ENCODE measurements at places on chromosomes 6 and 20.

GRCh38 chr6:144214622-144215401, 64.5 kb downstream of the STX11 start:
- peak; percentile 28 for DNase-seq

DNA sequence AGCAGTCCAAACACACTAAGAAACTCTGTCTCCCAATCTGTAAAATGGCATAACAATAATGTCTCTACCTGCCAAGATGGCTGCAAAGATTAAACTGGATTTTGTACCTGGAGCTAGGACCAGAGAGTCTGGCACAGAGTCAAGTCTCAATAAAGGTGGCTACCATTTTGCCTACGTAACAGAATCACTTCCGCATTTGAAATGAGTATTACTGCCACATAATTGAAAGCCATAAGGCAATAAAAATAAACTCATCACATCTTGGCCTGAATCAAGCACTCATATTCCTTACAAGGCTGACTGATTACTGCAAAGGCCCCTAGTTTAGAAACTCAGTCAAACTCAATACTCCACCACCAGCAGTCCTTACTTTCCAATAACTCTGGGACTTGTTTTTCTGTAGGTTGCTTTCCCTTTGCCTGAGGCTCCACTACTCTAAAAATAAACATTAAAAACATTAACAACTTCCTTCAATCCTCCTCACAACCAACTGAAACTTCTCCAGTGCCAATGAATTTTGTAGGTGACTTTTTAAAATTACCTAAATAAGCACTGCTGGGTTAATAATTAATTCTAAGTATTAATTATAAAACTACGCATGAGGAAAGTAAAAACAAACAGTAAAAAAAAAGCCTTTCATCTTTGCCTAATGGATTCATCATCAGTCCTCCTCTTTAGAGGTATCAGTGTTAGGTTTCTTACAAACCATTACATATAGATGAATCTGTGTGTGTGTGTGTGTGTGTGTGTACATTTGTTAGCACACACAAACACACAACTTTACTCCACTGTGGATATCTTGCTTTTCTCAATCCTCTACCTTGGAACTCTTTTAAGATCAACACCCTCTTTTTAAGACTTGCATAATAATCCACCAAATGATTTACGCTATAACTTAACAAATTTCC, 3.7 kb downstream of the KIF16B start:
- DNase-seq, result peak; percentile 38

DNA sequence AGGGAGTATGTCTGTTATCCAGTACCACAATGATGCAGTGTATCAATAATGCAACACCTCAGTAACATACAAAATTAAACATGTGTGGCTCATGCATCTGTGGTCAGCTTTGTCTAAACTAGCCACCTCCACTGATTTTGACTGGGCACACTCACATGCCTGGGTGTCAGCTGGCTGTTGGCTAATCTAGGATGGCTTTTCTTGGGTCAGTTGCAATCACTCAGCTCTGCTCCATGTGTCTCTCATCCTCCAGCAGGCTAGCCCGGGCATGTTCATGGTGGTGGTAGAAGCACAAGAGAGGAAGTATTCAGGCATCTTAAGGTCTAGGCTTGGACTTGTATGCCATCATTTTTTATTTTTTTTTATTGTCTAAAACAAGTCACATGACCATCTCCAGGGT, 59.3 kb upstream of the JAG1 start:
- DNase-seq, result peak; percentile 56

DNA sequence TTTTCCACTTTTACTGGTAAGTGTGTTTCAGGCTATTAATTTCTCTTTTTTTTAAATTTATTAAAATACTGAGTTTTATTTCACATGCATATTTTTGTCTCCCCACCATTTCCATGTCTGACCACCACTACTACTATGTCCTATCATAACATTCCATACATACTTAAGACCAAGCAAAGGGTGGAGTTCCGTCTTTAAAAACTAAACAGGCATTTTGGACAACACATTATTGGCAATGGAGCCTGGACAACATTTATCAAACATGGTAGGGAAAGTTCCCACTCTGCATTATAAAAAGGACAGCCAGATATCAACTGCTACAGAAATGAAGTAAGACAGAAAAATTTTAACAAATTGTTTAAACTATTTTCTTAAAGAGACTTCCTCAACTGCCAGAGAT, 91.9 kb downstream of the LMBRD1 start:
- DNase-seq, result no peak

- DNase-seq, result no peak
These were observed 245.9 kb downstream of the FARS2 start for GRCh38 chr6:5507131-5507681.

DNA sequence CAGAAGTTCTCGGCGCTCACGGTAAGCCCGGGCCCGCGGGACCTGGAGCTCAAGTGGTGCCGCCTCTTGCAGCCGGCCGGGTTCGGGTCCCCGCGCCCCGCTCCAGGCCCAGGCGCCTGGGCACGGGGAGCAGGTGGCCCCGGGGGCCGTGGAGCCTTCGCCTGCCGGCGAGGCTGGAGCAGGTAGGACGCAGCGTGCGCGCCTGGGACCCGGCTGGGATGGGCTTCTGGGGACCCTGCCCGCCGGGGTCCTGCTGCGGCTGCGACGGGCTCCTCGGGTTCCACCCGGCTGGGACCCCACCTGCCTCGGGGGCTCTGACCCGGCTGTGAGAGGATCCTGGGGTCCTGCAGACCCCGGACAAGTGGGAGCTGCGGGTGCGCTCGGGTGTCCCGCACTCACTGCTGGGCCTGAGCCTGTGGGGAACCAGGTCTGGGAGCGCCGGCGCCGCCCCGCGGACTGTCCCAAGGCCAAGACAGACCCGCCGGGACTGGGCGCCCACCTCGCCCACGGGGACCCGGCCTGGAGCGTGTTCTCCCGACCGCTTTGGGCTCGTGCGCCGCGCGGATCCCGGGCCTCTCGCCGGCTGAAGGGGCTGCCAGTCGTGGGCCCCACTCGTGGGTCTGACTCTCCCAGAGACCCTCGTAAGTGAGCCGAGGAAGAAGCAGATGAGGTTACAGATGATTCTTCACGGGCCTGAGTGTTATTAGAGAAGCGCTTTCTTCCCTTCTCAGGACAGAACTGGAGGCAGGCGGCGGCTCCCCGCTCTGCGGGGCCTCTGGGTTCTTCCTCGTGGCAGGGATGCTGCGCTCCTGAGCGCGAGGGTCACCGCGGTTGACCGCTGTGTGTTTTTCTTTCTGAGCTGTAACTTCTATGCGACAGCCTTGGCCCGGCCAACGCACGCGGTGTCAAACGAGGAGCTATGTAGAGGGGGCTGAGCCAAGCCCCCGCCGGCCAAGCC, 729 bp downstream of the SMOC2 start:
- DNase-seq, result no peak

GRCh38 chr6:42511803-42512422, 51.9 kb upstream of the UBR2 start:
- no peak for DNase-seq

GRCh38 chr6:156808287-156808686, 31.1 kb downstream of the ARID1B start:
- DNase-seq, result no peak

GRCh38 chr6:70549327-70549726, 17.4 kb upstream of the SDHAF4 start:
- no peak for DNase-seq

DNA sequence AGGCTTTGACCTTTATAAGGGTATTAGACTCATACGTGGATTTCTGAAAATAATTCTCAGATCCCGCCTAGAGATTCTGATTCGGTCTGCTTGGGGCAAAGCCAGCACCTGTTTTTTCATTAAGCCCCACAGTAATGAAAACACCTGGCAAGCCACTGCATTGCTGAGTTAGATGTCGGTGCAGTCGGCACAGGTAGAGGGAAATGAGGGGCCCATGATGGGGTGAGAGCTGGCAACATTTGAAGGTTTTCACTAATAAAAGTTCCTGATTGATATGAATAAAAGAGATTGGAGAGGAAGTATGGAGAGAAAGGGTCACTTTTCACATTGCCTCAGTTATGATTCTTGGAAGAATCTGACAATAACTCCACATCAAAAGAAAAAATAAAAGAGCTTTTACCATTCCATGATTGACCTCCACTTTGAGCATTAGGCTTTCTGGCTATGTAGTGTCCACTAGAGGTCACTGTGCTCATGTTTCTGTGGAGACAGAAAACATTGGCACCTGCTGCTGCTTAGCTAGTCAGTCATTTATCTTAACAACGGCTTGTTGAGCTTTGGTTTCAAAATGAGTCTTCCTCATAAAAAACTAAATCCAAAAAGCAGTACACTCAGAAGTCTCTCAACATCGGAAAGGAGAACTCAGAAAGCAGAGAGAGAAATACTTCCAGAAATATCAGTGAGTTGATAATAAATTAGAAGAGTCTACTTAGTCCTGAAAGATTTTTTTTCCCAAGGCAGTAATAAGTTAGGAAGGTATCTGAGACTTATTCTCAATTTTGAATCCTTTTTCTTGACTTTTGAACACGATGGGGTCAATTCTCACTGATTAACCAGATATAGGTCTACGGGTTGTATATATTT, 53.3 kb upstream of the KLHL31 start:
- peak; percentile 71 for DNase-seq

GRCh38 chr20:34927736-34928135, 27.9 kb downstream of the GSS start:
- no peak for DNase-seq

DNA sequence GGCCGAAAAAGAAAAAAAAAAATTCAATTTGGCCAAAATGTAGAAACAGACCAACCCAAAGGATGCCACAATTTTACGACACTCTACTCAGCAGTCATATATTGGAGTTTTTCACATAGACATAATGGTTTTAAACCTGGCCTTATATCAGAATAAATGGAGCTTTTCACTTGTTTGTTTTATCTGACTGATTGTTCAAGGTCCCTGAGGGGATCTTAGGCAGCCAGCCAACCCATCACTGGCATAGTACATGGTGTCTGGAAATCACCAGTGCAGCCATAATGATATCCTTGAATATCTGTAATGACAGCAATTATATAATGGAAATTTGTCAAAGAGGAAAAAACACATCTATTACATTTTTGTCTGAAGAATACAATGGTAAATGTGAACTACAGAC, 96.9 kb downstream of the PRSS35 start:
- no peak for DNase-seq

DNA sequence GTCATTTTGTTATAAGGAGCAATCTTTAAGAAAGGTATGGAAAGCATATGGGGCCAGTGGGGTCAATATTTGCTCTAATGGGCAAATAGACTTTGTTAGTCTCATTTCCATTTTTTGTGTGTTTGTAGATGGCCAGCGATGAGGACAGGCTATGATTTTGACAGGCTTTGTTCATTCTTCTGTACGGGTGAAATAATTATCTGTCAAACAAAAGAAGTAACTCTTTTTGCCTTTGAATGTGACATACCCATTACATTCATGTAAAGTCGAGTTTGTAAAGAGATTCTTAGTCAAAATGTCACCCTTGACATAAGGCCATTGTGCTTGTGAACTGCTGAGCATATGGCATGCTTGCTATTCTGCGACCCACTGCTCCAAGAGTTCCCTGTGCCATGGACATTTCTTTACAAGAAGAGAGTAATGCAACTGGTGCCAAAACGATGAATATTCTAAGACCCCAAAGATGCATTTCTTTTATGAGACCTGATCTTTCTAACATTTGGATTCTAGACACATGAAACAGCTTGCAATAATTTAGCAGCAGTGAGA, 38.2 kb upstream of the JAG1 start:
- no peak for DNase-seq

- DNase-seq, result no peak
These were observed 79.1 kb downstream of the SLC22A23 start for GRCh38 chr6:3377536-3378397.

DNA sequence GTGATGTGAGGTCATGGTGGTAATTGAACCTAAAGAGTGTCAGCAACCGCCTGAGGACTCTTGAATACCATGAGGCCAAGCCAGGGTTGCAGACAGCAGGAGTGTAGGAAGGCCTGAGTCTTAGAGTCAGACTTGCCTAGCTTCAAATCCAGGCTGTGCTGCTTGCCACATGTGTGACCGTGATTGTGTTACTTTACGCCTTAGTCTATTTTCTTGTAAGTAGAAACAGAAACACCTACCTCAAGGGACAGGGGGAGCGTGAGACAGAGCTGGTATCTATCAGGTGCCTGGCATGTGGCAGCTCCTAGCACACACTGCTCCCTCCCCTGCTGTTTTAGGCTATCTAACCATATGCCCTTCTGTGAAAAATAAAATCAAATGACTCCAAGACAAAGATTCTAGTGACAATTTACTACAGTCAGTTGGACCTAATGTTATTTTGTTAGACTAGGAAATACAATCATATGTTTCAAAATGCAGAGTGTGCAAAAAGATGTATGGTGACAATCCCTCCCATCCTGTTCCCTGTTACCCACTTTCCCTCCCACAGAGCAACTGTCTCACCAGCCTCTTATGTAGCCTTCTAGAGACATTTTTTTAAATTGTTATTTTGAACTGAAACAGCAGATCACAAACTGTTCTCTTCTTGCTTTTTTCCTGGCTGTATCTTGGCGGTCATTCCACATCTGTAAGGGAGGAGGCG, 21.7 kb downstream of the TAF8 start:
- no peak for DNase-seq

GRCh38 chr20:38377039-38377685, 30.9 kb downstream of the LBP start:
- no peak for DNase-seq

- no peak for DNase-seq
These were observed 27.6 kb downstream of the MRAP2 start for GRCh38 chr6:84061174-84061573.

- DNase-seq, result no peak
These were observed 227.3 kb downstream of the TBX18 start for GRCh38 chr6:84536885-84537638.

DNA sequence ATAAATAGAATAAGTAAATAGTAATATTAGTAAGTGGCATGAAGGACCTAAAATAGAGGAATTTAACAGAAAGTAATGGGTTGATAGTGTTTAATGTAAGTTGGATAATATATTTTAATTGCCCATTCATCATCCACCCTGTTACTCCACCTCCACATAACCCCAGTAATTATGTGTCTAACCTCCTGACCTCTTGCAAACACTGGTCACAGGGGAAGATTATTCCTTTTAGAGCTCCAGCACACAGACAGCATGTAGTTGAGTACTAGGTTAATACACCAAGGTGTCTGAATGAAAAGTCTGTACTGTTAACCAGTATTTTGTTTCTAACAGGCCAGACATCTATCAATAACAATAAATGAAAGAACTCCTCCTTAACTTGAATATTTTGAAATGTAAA, 92.4 kb upstream of the EYS start:
- no peak for DNase-seq
